K562 (cell line): ENCODE measurements at places on chromosomes 11 and 22. TPM values are rescaled to one million over a fixed set of nuclear protein-coding genes. Genes with fewer than 3 reads are reported as not detected.

CBLIF gene
- 0.62 and 0.72 TPM in 2 replicates for total RNA-seq

GNAZ gene
- total RNA-seq = 0.22 and 0.74 TPM in 2 replicates

VPREB1 gene
- total RNA-seq = not detected in 2 replicates

TRIM49C gene
- not detected in 2 replicates for total RNA-seq

ACR gene
- total RNA-seq = not detected in 2 replicates

OR5B21 gene
- total RNA-seq = not detected in 2 replicates

MMP27 gene
- total RNA-seq = not detected in 2 replicates

VSIG10L2 gene
- total RNA-seq = not detected in 2 replicates

SCGB1D2 gene
- total RNA-seq = not detected in 2 replicates

DBX1 gene
- not detected in 2 replicates for total RNA-seq

LGALS1 gene
- 330 and 373 TPM in 2 replicates for total RNA-seq

ASRGL1 gene
- total RNA-seq = 15.9 and 18.3 TPM in 2 replicates

MS4A6E gene
- total RNA-seq = not detected in 2 replicates

TRAPPC4 gene
- total RNA-seq = 139 TPM in 2 replicates

LARGE2 gene
- 12.6 and 14.1 TPM in 2 replicates for total RNA-seq

COMT gene
- 348 and 351 TPM in 2 replicates for total RNA-seq

DDIAS gene
- total RNA-seq = 15.4 and 17.6 TPM in 2 replicates

CD151 gene
- 187 and 189 TPM in 2 replicates for total RNA-seq

PHF21B gene
- total RNA-seq = 0.22 TPM in 1 of 2 replicates, not detected in the other

ARVCF gene
- total RNA-seq = 46.5 and 50.6 TPM in 2 replicates

CSNK2A3 gene
- 0.33 and 0.60 TPM in 2 replicates for total RNA-seq

KIF18A gene
- total RNA-seq = 22.1 and 22.5 TPM in 2 replicates

KIRREL3 gene
- not detected in 2 replicates for total RNA-seq

PRR33 gene
- not detected in 2 replicates for total RNA-seq
